ENCODE measurements at places on chromosomes 7 and 10.

DNA sequence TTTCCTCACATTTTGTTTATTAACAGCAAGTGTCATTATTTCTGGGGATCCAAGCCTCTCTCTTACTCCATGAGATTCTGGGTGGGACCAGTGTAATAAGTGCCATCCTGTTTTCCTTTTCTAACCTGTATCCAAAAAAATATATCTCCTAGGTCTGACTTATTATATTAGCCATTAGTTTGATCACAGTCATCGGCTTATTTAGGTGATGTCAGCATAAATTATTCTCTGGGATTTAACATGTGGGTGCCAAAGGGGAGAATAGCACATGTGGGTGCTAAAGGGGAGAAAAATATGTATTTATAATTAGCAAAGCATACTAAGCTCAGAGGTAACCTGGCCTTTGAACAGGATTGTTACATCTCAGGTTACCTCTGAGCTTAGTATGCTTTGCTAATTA lies 293.8 kb upstream of the SEMA3D start:
- no peaks in the 10 kb centered on the region for H3K27me3 ChIP-seq
- no peaks in the 10 kb centered on the region for H3K4me1 ChIP-seq
- H3K36me3 ChIP-seq: no peaks in the 10 kb centered on the region
- H3K4me3 ChIP-seq: no peak overlapping the region
- H3K27ac ChIP-seq: no peak overlapping the region
- DNase-seq: no peak

DNA sequence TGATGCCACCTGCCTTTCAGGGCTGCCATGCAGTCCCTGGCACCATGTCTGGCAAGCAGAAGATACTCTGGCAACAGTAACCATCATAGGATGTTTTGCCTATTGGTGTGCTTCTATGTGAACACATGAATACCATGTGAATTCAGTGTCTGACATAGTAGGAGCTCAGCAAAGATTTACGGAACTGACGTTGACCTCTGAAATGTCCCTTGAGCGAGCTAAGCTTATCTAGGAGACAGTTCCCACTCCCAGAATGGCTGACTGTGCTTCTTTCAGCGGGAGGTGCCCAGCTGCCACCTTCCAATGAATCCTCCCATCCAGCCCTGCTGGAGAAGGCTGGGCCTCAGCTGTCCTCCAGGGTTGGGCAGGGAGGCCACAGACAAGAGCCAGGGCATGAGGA lies 71.2 kb upstream of the LRRC18 start:
- DNase-seq: no peak
- H3K4me1 ChIP-seq: peaks cover 11% of the 10 kb centered on the region
- H3K4me3 ChIP-seq: no peak overlapping the region

DNA sequence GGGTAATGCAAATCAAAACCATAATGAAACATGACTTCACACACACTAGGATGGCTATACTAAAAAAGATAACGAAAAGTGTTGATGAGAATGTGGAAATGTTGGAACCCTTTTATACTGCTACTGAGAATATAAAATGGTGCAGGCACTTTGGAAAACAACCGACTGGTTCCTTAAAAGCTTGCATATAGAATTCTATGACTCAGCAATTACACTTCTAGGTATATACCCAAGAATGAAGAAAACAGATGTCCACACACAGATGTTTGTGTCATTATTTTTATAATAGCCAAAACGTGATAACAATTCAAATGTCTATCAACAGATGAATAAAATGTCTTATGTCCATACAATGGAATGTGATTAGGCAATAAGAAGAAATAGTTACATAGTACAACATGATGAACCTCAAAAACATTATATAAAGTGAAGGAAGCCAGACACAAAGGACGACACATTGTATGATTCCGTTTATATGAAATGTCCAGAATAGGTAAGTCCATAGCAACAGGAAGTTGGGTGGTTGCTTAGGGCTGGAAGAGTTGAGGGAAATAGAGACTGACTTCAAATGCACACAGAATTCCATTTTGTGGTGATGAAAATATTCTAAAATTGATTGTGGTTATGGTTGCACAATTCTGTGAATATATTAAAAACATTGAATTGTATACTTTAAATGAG lies 148.3 kb upstream of the PHYHIPL start:
- H3K27ac ChIP-seq: no peak overlapping the region
- H3K27me3 ChIP-seq: no peaks in the 10 kb centered on the region
- no peaks in the 10 kb centered on the region for H3K36me3 ChIP-seq
- no peaks in the 10 kb centered on the region for H3K4me1 ChIP-seq
- no peak for DNase-seq
- H3K4me3 ChIP-seq: no peak overlapping the region

- H3K4me1 ChIP-seq: no peaks in the 10 kb centered on the region
- peak; percentile 33 for DNase-seq
- peaks cover 15% of the 10 kb centered on the region for H3K27me3 ChIP-seq
- H3K4me3 ChIP-seq: peak overlapping the region; percentile 41
- no peaks in the 10 kb centered on the region for H3K36me3 ChIP-seq
Observed at GRCh38 chr7:194252-195009, 2.1 kb downstream of the FAM20C start.

- peak overlapping the region; percentile 88 for H3K27ac ChIP-seq
- peaks cover 73% of the 10 kb centered on the region for H3K4me1 ChIP-seq
- no peaks in the 10 kb centered on the region for H3K36me3 ChIP-seq
- no peaks in the 10 kb centered on the region for H3K27me3 ChIP-seq
Observed at GRCh38 chr10:76111986-76112825, 680.8 kb downstream of the LRMDA start.

GRCh38 chr10:94308866-94309265 lies 53.9 kb downstream of the NOC3L start:
- H3K27me3 ChIP-seq: no peaks in the 10 kb centered on the region
- no peak overlapping the region for H3K27ac ChIP-seq
- H3K4me1 ChIP-seq: no peaks in the 10 kb centered on the region
- no peaks in the 10 kb centered on the region for H3K36me3 ChIP-seq
- DNase-seq: peak; percentile 21

- H3K4me1 ChIP-seq: peaks cover 44% of the 10 kb centered on the region
- no peaks in the 10 kb centered on the region for H3K36me3 ChIP-seq
- no peak for DNase-seq
- H3K27me3 ChIP-seq: no peaks in the 10 kb centered on the region
- peak overlapping the region; percentile 98 for H3K27ac ChIP-seq
Observed at GRCh38 chr7:47328392-47329319, 253.3 kb downstream of the TNS3 start.

DNA sequence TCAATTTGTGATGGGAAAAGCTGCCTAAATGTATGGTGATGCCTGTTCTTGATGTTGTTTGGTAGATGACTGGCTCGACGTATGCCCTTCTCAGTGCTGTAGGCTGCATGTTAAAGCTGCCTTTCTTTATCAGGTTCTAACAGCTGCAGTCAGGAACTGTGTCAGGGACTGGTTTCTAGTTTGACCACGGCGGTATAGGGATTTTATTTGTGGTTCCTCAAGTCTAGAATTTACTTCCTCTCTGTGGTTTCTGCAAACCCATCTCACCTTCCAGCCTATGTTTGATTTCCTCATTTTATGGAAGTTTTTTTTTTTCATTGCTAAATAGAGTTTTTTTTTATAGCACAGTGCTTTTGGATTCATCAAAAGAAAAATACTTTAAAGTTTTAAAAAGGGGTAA lies 26.5 kb downstream of the LMTK2 start:
- no peak overlapping the region for H3K27ac ChIP-seq
- no peak for DNase-seq
- no peaks in the 10 kb centered on the region for H3K27me3 ChIP-seq
- H3K4me1 ChIP-seq: peaks cover 18% of the 10 kb centered on the region
- H3K36me3 ChIP-seq: no peaks in the 10 kb centered on the region

DNA sequence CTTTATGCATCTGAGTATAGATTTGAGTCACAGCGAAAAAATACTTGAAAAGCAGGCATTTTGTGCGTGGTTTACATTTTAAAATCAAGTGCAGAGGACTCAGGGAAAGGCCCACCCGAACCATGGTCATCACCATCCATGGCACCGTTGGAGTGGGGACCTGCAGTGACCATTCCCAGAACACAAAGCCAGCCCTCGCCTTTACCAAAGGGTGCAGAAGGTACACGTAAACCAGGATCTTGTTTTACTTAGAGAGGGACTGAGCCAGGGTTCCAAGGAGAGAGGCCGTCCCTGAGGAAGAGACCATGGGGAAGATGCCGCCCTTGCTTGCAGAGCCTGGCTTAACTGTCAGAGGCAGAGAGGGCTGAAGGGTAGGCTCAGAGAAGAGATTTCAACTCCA lies 12.0 kb upstream of the CNPY1 start:
- H3K4me1 ChIP-seq: no peaks in the 10 kb centered on the region
- H3K4me3 ChIP-seq: no peak overlapping the region
- no peaks in the 10 kb centered on the region for H3K36me3 ChIP-seq
- no peak overlapping the region for H3K27ac ChIP-seq

- no peak overlapping the region for H3K4me3 ChIP-seq
- DNase-seq: no peak
- H3K4me1 ChIP-seq: no peaks in the 10 kb centered on the region
- H3K27ac ChIP-seq: no peak overlapping the region
Observed at GRCh38 chr7:47950714-47951113, 2.4 kb upstream of the PKD1L1 start.

- H3K4me1 ChIP-seq: no peaks in the 10 kb centered on the region
- H3K36me3 ChIP-seq: no peaks in the 10 kb centered on the region
- H3K4me3 ChIP-seq: no peak overlapping the region
- peak; percentile 65 for DNase-seq
- H3K27me3 ChIP-seq: no peaks in the 10 kb centered on the region
Observed at GRCh38 chr10:6406220-6407033, 173.6 kb downstream of the PRKCQ start.

GRCh38 chr10:97547271-97547600 lies 25.3 kb upstream of the ANKRD2 start:
- H3K36me3 ChIP-seq: no peaks in the 10 kb centered on the region
- no peak overlapping the region for H3K27ac ChIP-seq
- peaks cover 25% of the 10 kb centered on the region for H3K4me1 ChIP-seq
- DNase-seq: no peak
- H3K27me3 ChIP-seq: no peaks in the 10 kb centered on the region
- H3K4me3 ChIP-seq: no peak overlapping the region

DNA sequence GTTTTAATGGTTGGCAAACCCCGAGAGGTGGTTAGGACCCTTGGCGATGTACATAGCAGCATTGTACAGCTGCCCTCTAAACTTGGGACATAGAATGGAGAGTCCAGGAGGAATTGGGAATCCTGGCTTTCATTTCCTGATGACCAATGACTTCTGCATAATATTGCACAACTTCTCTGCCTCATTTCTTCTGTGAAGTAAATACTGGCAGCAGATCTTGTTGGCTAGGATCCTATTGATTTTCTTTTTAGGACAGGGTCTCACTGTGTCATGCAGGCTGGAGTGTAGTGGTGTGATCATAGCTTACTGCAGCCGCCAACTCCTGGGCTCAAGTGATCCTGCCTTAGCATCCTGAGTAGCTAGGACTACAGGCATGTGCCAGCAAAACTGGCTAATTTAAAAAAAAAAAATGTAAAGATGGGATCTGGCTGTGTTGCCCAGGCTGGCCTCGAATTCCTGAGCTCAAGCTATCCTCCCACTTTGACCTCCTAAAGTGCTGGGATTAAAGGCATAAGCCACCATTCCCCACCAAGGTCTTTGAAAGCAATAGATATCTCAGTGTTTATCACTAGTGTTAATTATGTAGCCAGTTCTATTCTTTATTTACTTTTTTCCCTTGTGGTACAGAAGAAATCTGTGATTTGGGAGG lies 58.1 kb downstream of the PODXL start:
- peak; percentile 55 for DNase-seq
- no peaks in the 10 kb centered on the region for H3K27me3 ChIP-seq
- peaks cover 5% of the 10 kb centered on the region for H3K36me3 ChIP-seq
- peak overlapping the region; percentile 9 for H3K27ac ChIP-seq
- H3K4me1 ChIP-seq: no peaks in the 10 kb centered on the region

DNA sequence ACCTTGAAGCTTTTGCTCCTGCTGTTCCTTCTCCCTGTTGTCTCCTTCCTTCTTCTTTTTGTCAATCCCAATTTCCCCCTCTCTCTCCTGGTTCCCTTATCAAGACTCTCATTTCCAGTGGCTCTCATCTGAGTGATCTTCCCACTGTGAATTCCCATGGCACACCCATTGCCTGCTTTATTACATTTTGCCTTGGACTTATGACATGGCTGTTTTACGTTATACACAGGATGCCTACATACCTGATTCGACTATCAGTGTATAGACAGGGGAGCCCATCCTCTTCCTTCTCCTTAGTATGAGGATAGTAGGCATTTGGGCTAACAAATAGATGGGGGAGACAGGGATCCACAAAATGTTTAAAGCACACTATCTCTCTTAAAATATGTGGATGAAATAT lies 39.9 kb upstream of the EFCAB10 start:
- no peak overlapping the region for H3K27ac ChIP-seq
- no peaks in the 10 kb centered on the region for H3K36me3 ChIP-seq
- DNase-seq: no peak
- no peaks in the 10 kb centered on the region for H3K27me3 ChIP-seq

GRCh38 chr7:120856621-120857352 lies 1.2 kb downstream of the TSPAN12 start:
- DNase-seq: peak; percentile 50
- H3K27ac ChIP-seq: peak overlapping the region; percentile 94
- no peaks in the 10 kb centered on the region for H3K27me3 ChIP-seq
- H3K4me1 ChIP-seq: no peaks in the 10 kb centered on the region
- H3K36me3 ChIP-seq: no peaks in the 10 kb centered on the region

DNA sequence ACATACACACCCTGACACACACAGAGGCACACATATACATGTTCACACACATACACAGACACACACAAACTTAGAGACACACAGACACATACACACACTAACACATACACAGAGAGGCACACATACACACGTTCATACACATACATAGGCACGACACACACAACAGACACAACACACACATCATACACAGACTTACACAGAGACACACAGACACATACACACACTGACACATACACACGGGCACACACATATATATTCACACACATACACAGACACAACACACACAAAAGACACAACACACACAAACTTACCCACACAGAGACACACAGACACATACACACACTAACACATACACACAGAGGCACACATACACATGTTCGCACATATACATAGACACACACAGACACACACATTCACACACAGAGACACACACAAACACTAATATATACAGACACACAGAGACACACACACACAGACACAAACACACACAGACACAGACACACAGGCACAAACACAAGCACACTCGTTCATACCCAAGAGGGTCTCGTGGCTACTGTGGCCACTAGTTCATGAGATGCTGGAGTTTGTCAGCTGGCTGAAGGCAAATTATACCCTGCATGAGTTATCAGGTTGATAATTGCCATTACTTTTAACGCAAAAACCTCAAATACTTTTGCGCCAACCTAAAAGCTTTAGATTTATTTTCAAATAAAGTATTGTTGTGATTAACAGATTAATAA lies 17.7 kb upstream of the KLF6 start:
- no peak overlapping the region for H3K4me3 ChIP-seq
- H3K27ac ChIP-seq: no peak overlapping the region
- DNase-seq: no peak
- no peaks in the 10 kb centered on the region for H3K36me3 ChIP-seq
- peaks cover 29% of the 10 kb centered on the region for H3K4me1 ChIP-seq

GRCh38 chr7:1065585-1066241 lies 21.4 kb downstream of the GPR146 start:
- H3K4me1 ChIP-seq: peaks cover 3% of the 10 kb centered on the region
- no peak overlapping the region for H3K4me3 ChIP-seq
- DNase-seq: peak; percentile 83
- no peaks in the 10 kb centered on the region for H3K36me3 ChIP-seq

Measured in cardiac muscle cell (in vitro differentiated cells and primary cell).